Subcutaneous adipose tissue (tissue), 4 donors: ENCODE measurements at places on chromosomes 12 and 14. TPM values are rescaled to one million over a fixed set of nuclear protein-coding genes. Genes with fewer than 3 reads are reported as not detected.

APEX1 gene
- total RNA-seq, result 118 TPM

LUM gene
- total RNA-seq, result 141 TPM

HOXC4 gene
- total RNA-seq, result 1.1 TPM

PCED1B gene
- 4.6 TPM for total RNA-seq

NRL gene
- 1.0 TPM for total RNA-seq
